ENCODE measurements at places on chromosomes 13 and 19.

GRCh38 chr13:30647420-30647819, 29.7 kb downstream of the USPL1 start:
- DNase-seq: no peak

GRCh38 chr19:14053500-14053899, 8.4 kb downstream of the PALM3 start:
- DNase-seq: no peak

DNA sequence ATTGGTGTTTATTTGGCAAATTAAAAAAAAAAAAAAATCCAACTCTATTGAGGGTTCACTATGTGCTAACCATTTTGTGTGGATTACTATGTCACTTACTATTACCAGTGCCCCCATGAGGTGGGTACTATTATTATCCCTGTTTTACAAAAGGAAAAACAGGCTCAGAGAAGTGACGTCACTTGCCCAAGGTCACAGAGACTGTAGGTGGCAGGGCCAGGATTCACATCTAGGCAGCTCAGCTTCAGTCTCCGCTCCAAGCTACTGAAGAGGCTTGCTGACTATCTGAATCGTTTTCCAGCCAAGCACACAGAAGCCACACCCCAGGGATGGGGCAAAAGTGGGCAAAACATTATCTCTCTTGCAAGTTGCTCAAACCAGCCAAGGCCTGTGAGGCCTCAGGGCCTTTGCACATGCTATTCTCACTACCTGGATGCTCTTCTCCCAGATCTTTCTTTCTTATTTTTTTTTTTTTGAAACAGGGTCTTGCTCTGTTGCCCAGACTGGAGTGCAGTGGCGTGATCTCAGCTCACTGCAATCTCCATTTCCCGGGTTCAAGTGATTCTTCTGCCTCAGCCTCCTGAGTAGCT, 4.8 kb upstream of the ANGPTL8 start:
- no peak for DNase-seq

DNA sequence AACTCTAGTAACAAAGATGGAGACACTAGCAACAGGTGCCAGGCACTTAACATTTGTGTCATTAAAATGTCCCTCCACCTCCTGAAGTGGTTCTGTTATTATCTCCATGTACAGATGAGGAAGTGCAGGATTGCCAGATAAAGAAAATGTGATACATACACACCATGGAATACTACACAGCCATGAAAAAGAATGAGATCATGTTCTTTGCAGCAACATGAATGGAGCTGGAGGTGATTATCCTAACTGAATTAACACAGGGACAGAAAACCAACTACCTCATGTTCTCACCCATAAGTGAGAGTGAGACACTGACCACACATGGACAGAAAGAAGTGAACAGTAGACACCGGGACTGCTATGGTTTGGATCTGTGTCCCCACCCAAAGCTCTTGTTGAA, 60.5 kb downstream of the ZNF557 start:
- no peak for DNase-seq

DNA sequence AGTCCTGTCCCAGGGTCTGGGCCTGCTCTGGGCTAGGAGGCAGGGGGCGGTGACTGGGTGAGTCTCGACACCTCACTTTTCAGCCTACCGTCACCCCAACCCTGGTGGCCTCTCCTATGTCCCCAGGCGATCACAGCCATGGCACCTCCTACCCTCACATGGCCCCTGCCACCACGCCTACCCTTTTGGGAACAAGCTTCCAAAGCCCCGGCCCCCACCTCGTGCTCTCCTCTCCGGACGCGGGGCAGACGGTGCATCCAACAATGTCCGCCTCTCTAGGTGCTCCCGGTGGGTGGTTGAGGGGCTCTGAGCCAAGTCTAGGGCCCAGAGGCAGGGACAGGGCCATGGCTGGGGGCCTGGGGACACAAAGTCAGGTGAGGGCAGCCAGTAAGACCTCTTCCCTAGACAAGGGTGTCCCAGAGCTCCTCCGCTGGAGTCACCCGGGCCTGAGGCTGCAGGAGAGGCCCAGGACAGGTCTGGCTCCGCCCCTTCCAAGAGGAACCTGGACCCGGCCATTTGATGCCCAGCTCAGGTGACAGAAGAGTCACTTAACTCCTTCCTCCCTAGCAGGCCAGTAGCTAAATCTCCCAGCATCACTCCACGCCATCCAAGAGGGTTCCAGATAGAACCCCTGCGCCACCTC, at the start of gene SYNE4:
Gene SYNE4, minus strand, starts transcription at position 478 of the 643 bp plus-strand sequence. Its CDS starts 132 bp downstream, at position 346.
- peak; percentile 79 for DNase-seq

DNA sequence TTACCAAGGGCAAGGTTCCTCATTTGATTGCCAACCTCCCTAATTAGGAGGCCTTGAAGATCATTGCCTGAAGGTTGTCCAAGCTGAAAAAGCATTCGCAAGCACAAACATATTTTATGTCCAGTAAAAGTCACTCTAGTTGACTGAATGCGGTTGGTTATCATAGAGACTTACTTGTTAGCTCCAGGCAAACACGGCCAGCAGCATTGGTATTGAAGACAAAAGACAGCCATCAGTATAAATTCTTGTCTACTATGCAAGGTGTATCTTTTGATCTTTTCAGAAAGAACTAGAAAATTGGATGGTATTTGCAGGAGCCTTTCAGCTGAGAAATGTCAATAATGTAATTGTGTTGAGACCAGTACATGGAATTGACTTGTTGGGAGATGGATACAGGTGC, 129.9 kb downstream of the GPC6 start:
- no peak for DNase-seq

GRCh38 chr19:33719366-33720154, 77.1 kb upstream of the KCTD15 start:
- DNase-seq: no peak

DNA sequence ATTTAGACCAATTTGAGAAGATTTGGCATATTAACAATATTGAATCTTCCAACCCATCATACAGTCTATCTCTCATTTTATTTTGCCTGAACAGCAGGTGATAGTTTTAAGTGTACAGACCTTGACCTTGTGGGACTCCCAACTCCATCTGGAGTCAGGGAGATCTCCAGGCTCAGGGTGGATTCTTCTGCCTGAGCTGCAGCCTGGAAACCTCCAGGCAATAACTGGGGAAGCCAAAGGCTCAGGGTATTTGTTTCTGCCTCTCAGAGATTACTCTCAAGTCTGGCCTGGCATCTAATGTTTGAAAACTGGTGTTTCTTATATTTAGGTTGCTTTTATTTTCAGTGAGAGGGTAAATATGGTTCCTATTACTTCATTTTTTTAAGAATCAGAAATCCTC, 102.1 kb upstream of the C1QTNF9B start:
- DNase-seq: no peak

- DNase-seq: peak; percentile 79
Measured at GRCh38 chr13:93227280-93227877, 772 bp downstream of the GPC6 start.

- no peak for DNase-seq
Measured at GRCh38 chr13:109204657-109205056, 575.2 kb downstream of the MYO16 start.

DNA sequence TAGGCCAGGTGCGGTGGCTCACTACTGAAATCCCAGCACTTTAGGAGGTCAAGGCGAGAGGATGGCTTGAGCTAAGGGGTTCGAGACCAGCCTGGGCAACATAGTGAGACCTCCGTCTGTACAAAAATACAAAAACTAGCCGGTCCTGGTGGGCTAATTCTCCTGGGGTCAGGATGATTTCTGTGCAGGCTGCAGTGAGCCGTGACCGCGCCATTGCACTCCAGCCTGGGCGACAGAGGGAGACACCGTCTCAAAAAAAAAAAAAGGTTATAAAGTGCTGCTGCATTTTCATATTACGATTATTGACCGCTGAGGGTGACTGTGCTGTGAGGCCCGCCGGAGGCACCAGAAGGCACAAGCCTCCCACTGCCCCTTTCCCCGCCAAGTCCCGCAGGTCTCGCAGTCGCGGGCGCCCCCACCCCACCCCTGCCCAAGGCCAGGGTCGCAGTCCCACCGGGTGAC, 477 bp upstream of the PLEKHF1 start:
- no peak for DNase-seq

GRCh38 chr13:45108716-45109101, 11.6 kb upstream of the GTF2F2 start:
- DNase-seq: no peak

DNA sequence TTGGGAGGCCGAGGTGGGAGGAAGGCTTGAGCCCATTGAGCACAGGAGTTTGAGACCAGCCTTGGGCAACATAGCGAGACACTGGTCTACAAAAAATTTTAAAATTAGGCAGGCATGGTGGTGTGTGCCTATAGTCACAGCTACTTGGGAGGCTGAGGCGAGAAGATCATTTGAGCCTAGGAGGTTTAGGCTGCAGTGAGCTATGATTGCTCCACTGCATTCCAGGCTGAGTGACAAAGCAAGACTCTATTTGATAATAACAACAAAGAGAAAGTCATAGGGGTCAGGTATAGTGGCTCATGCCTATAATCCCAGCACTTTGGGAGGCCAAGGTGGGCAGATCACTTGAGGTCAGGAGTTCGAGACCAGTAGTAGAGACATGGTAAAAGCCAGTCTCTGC, 4.6 kb upstream of the SLC44A2 start:
- DNase-seq: no peak
